ENCODE measurements at places on chromosomes 7 and 10.
A peak's percentile ranks its signal among the peaks of the same experiment; 100 is the strongest.

GRCh38 chr10:38093816-38094157 is 350 bp upstream of the ZNF37A start:
- DNase-seq, result no peak

DNA sequence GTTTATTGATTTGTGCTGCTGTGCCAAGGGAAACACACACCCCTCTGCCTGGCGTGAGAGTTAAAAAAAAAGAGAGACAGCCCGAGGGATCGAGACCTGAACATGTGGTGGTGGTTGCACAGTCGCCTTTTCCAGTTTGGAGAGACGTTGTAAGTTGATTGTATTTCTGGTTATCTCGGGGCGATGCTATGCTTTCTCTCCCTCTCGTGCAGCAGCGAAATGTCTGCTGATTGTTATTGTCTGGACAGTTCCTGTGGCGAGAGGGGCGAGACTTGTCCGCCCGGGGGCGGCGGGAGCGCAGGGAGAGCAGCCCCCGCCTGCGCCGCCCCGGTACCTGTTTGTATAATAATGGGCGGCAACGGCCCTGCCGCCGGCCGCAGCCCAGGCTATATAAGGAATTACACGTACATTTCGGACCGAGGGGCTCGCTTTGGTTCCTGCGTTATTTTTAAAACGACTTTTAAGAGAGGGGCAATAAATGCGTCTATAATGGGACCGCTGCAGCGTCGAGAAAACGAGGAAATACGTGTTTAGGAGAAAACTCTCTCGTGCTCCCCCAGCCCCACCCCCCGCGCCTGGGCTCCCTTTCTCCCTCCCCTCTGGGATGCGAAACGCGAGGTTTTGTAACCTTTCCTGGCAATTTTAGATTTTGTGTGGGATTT is 1.7 kb downstream of the ZEB1 start:
- DNase-seq, result no peak

DNA sequence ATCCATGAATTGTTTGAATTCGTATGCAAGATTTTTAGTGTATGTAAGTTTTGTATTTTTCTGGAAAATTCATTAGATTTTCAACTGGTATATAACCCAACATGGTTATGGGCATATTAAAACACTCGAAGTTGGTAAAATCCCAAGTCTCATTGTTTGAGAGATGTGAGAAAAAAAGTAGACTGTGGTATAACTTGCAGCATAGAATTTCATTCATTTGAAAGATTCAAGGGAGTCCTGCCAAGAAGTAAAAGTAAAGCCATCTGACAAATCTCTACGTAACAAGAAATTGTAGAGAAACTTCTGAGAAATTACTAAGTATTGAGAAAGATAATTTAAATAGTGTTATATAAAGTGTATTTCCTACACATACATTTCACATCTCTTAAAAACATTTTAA is 40.2 kb downstream of the SEMA3E start:
- DNase-seq, result no peak

GRCh38 chr10:80537086-80537735 is 491 bp upstream of the SH2D4B start:
- no peak for DNase-seq

DNA sequence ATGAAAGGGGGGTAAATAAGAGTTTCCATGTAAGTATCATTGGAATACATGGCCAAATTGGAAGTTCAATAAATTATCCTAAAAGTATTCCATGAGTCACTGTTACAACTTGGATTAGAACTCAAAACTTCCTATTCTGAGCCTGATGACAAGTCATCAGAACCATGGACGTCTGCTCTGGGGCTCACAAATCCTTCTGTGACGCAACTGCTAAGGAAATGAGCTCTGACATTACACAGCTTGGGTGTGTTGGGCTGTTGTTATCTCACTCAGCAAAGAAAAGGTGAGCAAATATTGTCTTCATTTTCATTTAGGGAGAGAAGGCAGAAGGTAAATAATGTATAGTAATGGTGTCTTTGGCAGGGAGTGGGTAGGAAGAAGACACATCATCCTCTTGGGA is 214.8 kb upstream of the ADO start:
- DNase-seq, result no peak

DNA sequence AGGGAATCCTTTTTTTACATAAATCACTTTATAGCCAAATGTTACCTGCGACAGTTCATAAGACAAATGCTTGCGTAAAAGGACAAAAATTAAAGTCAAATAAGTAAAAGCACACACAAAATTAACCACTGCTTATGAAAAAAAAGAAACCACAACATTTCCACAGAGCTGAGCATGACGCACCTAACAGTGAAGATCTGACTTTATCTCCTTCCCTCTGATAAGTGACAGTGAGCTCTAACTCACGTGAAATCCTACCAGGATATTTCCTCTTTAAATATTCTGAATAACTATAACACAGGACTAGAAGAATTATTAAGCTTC is 225.5 kb downstream of the SFMBT2 start:
- DNase-seq, result no peak

GRCh38 chr10:30436671-30437030 is 2.7 kb downstream of the MAP3K8 start:
- DNase-seq, result no peak

- no peak for DNase-seq
Observed at GRCh38 chr7:128303133-128303532, 40.6 kb downstream of the RBM28 start.

DNA sequence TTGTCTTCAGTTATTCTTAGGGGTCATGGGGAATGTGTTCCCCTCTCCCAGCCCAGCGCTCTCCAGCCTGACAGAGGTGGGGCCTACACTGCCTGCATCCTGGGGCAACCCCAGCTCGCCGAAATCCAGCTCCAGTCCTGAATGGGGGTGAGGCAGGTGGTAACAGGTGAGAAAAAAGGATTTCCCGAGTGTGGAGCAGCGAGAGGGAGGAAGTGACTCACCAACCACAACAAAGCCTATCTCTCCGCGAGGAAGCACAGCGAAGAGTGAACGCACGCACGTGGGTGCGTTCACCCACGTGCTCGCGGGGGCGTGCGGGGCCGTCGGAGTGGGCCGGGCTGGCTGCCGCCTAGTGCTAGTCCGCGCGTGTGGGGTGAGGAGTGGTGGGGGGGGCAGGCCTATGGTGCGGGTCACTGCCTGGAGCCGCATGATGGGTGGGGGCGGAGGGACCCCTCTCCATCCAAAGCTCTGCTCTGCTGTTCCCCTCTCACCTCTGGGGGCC is 855 bp upstream of the PALD1 start:
- DNase-seq, result peak; percentile 53

DNA sequence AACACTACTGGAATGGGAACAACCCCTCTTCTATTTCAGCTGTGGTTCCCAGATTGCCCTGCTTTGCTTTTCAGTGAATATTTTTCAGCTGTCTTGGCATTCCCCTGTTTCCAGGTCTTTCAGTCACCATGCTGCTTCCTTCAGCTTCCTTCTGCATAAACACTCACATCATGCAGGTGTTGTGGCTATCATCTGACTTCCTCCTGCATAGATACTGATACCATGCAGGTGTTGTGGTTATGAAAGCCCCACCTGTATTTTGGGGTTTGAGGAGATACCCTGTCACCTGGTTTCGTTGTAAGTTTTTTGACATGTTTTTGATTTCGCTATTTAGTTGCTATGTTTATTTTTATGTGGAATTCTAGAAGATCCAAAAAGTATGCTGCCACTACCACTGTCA is 71.5 kb downstream of the SLC35B4 start:
- no peak for DNase-seq

GRCh38 chr7:4931943-4932342 is 27.0 kb downstream of the MMD2 start:
- DNase-seq, result peak; percentile 91

- DNase-seq, result no peak
Observed at GRCh38 chr7:33933611-33934281, 28.4 kb downstream of the BMPER start.

GRCh38 chr10:104328646-104328895 is 9.7 kb downstream of the ITPRIP start:
- DNase-seq, result no peak

- DNase-seq, result peak; percentile 24
Observed at GRCh38 chr7:33243319-33243881, 114.0 kb downstream of the BBS9 start.

- peak; percentile 78 for DNase-seq
Observed at GRCh38 chr7:82410461-82410860, 33.1 kb downstream of the CACNA2D1 start.

GRCh38 chr7:69018200-69018599 is 580.1 kb upstream of the AUTS2 start:
- no peak for DNase-seq

DNA sequence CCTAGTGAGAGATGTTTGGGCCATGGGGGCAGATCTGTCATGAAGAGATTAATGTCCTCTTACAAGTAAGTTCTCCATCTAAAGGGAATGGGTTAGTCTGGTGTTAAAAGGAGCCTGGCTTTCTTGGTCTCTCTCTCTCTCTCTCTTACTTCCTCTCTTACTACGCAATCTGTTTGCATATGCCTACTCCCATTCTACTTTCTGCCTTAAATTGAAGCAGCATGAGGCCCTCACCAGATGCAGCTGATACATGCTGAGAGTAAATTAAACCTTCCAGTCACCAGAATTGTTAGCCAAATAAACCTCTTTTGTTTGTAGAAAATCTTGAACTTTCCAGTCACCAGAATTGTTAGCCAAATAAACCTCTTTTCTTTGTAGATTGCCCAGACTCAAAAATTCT is 884.1 kb downstream of the NRG3 start:
- DNase-seq, result no peak

GRCh38 chr7:26664735-26665416 is 199.5 kb downstream of the SKAP2 start:
- no peak for DNase-seq

GRCh38 chr7:108911016-108911415 is 341.3 kb downstream of the DNAJB9 start:
- DNase-seq, result no peak

- no peak for DNase-seq
Observed at GRCh38 chr10:26534384-26534783, 96.2 kb downstream of the APBB1IP start.

DNA sequence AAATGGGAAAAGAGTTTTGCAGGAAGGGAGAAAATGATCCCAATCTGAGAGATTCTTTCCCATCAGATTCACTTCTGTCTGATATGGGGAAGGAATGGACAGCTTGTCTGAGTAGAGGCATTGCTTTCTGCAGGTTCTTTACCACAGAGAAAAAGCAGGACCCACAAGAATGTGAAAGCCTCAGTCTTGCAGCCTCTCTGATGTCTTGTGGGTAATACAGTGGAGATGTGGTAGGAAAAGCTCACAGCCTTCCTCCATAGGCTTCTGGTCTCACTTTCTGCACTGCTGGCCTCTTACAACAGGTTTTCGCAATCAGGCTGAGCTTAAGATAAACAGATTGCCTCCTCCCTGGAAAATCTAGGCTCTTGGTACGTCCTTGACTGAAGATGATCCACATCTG is 551 bp downstream of the IFIT1 start:
- DNase-seq, result no peak

DNA sequence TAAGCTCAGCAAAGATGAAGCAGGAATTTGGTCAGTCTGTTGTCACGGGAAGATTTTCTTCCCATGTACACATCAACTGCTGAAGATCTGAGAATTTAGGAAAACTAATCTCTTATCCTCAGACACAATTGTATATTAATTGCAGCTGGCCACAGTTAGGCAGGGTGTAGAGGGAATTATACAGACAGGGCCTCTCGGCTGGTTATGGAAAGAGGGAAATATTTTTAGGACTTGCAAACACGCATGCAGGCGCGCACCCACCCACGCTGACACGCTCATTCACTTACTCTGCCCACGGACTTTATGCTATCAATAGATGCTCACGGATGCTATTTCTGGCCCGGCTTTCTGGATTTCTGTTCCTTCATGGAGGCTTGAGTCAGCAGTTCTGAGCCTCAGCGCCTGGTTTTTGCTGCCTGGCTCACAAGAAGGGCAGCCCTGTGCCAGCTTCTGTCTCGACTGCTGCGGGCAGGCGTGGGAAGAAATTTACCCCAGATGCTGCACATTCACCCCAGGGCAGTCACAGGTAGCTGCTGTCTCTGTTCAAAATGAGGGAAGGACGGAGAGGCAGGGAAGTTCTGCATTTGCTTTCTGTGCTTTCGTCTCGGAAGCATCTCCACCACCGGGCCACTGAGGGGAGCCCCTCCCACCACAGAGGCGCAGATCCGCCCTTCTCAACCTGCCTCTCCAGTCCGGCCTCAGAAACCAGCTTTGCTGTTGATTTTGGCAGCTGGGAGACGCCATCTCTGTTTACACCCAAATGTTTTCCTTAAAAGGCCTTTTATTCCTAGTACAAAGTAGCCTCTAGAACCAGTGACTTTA is 116.3 kb upstream of the BTBD16 start:
- peak; percentile 60 for DNase-seq

- no peak for DNase-seq
Observed at GRCh38 chr7:5758753-5759335, 22.6 kb downstream of the RNF216 start.

- DNase-seq, result no peak
Observed at GRCh38 chr7:47941136-47941844, 7.0 kb downstream of the PKD1L1 start.

- DNase-seq, result no peak
Observed at GRCh38 chr10:83522456-83522855, 616.9 kb upstream of the GHITM start.

- peak; percentile 87 for DNase-seq
Observed at GRCh38 chr7:41705109-41705901, 2.4 kb upstream of the INHBA start.

DNA sequence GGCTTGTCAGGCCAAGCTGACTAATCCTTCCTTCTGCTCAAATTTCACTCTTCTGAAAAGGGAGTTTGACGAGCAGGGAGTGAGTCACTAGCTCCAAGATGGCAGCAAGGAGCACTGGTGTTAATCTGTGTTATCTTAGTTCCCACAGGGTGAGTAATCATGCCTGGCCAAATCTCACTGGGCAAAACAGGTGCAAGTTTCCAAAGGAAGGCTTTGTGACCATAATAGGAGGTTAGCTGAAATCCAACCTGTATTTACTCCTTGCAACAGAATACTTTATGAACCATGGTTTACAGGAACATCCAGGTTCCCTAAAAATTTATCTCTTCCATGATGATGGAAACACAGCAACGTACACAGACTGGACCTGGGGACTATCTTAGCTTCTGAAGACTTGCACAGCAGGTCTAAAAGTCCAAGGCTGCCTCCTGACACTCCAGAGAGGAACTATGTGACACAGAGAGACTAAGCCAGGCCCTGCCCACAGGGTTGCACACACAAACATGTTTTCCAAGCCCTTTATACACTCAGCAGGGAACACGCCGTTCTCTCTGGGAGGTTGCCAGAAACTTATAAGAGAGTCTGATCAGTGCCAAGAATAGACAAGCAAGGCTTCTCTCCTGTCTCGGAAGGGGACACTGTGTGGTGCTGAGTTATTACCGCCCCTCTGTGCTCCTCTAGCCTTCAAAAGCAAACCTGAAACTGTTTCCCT is 46.3 kb downstream of the PDK4 start:
- peak; percentile 46 for DNase-seq

GRCh38 chr7:106065575-106066500 is 46.3 kb downstream of the SYPL1 start:
- no peak for DNase-seq

GRCh38 chr7:16951483-16952080 is 69.8 kb upstream of the AGR3 start:
- no peak for DNase-seq

- DNase-seq, result no peak
Observed at GRCh38 chr7:19728716-19729115, 19.9 kb upstream of the POLR1F start.

- DNase-seq, result peak; percentile 74
Observed at GRCh38 chr7:82319674-82320118, 123.9 kb downstream of the CACNA2D1 start.

Data from DMS153 (cell line).